Fibroblast of gingiva (primary cell): ENCODE measurements at places on chromosomes 12 and 14.

DNA sequence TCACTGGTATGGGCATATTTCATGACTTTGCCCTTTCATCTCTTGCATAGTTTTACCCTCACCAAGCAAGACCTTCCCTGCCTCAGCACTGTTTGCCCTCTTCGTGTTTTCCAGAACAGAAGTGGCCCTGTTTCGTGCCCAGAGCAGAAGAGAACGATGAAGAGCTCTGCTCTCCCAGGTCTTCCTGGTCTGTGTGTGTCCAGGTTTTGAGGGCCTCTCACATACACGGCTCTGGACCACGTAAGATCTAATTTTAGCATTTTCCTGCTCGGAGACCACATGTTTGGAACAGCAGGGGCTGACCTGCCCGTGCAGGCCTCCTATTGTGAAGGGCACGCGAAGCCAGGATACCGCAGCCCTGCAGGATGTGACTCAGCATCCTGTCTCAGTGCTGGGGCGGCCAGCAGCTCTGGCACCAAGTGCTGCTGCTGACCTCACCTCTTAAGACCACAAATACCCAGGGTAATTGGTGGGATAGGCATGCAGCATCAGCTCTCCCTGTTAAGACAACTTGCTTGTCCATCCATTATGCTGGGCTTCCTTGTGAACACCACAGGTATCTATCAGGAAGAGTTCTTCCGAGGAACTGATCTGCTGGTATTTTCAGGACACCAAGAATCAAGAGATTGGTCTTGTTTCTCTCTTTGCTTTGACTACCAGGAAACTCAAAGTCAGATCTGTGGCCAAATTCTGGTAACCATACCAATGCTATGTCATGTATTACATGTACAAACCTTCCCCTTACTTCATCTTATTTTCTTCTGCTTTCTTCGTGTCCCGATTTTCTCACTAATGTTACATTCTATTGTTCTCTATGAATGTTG lies 19.0 kb downstream of the SSH1 start:
- DNase-seq = peak; percentile 100

- no peak for DNase-seq
These were observed 17.7 kb downstream of the ERP27 start for GRCh38 chr12:14920475-14921126.

- no peak for DNase-seq
These were observed 89.4 kb downstream of the SUDS3 start for GRCh38 chr12:118465706-118466105.

GRCh38 chr14:69298131-69299071 lies 38.4 kb downstream of the GALNT16 start:
- no peak for DNase-seq

- peak; percentile 9 for DNase-seq
These were observed 138.2 kb downstream of the MON2 start for GRCh38 chr12:62604871-62605270.

- no peak for DNase-seq
These were observed 921 bp upstream of the CEP83 start for GRCh38 chr12:94460616-94460959.

DNA sequence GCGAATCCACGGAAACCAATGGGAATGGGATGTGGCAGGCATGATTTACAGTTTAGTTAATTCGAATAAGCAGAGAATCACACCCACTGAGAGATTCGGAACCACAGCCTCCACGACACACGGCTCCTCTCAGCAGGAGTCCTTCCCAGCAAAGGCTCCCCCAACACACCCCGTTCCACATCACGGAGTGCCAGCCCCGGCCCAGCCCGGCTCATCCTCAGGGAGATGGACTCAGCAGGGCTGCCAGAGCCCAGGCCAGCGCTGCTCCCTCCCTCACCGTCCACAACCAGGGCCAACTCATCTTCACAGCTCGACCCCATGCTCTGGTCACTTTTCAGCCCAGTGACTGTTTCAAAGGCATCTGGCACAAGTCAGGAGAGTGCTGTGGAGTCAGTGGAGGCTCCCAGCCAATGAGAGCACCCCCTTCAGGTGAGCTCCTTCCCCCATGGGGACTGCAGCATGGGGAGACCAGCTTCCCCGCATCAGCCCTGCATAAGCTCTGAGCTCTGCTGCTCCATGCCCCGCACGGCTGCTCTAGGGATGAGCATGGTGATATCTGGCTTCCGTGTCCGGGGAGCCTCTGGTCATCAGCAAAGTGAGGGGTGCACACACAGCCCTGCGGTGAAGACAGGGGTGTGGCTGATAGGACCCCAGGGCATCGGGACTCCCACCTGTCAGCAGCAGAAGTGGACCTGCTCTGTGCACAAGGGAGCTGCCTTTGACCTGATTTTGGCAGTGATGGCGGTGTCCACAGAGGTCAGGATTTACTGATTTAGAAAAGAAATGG lies 238.8 kb upstream of the SFSWAP start:
- no peak for DNase-seq

- DNase-seq = no peak
These were observed 114.7 kb downstream of the NTF3 start for GRCh38 chr12:5546616-5547015.

DNA sequence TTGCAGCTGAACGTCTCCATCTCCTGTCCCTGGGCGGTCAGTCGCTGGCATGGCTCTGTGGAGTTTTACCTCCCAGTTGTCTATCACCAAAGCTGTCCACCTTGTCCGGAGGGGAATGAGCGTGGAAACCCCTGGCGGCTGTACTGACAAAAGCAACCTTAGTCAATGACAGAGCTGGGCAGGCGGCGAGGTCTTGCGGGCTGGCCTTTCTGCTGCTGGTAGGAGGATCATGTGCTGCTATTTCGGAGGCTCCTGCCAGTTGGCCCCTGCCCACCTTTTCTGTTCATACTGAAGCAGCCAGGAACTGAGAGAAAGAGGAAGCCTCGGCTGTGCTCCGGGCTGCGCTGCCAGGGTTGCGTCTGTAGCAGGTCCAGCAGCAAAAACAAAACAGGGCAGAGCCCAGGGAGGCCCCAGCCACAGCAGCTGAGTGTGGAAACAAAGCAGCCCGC lies 57.7 kb downstream of the HMGA2 start:
- DNase-seq = peak; percentile 98

DNA sequence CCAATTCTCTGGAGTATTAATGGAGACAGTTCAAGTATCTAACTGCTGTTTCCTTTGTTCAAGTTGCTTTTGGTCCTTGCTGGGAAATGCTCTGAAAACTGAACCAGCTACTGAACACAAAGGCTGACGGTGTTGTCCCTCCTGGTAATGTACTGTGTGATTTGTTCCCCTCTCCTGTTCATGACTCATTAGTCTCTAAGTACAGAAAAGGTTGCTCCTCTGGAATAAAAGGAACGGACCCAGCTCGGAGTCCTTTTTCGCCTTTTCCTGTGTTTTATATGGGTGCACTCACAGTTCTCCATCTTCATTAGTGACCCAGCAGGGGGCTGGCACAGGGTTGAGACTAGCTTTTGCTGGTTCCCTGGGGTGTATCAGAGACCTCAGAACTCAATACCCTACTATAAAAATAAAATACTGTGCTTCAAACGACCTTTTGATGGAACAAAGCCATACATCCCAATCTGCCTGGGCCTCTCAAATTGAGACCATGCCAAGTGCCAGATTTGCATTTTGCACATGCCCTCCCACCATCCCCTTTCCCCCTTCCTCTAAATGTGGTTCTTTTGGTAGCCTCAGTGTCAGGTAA lies 269.7 kb downstream of the RAD51B start:
- no peak for DNase-seq

- DNase-seq = no peak
These were observed 84.1 kb upstream of the MON2 start for GRCh38 chr12:62382526-62382925.

- DNase-seq = no peak
These were observed 13.5 kb downstream of the ISCA2 start for GRCh38 chr14:74507085-74507484.

DNA sequence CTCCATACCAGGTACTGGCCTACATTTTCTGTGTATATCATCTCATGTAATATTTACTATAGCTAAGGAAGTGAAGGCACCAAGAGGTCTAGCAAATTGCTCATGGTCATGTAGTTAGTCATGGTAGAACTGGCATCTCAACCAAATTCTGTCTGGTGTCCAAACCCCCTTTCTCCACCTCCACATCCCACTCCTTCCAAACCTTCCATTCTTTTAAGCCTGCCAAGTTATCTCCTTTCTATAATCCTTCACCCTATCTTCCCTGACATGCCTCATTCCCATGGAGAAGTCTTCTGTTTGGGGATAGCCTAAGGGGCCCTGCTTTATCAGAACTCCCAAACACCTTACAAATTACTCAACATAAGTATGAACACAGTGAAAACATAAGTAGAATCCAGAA lies 196.2 kb upstream of the HMGA2 start:
- no peak for DNase-seq

DNA sequence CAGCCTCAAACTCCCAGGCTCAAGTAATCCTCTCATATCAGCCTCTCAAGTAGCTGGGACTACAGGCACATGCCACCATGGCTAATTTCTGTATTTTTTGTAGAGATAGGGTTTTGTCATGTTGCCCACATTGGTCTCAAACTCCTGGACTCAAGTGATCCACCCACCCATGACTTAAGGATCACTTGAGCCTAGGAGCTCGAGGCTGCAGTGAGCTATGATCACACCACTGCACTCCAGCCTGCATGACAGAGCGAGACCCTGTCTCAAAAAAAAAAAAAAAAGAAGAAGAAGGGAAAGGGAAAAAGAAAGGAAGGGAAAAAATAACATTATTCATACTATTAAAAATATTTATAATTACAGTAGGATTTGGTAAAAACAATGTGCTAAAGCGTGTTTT lies 19.2 kb downstream of the EPS8 start:
- DNase-seq = no peak

DNA sequence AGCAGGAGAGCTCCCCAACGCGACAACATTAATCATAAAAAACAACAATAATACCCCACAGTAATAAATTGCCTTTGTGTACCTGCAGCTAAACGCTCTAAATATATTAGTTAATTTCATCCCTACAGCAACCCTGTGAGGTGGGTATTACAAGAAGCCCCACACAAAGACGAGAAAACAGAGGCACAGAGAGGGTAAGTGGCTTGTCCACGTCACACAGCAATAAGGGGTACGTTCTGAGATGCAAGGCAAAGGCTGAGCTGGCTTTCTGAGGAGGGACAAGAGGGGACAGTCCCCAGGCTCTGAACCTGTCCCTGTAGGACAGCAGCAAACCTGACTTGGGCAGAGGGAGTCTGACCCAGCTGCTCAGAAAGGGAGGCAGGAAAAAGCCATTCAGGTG lies 78.2 kb downstream of the NCOR2 start:
- no peak for DNase-seq

DNA sequence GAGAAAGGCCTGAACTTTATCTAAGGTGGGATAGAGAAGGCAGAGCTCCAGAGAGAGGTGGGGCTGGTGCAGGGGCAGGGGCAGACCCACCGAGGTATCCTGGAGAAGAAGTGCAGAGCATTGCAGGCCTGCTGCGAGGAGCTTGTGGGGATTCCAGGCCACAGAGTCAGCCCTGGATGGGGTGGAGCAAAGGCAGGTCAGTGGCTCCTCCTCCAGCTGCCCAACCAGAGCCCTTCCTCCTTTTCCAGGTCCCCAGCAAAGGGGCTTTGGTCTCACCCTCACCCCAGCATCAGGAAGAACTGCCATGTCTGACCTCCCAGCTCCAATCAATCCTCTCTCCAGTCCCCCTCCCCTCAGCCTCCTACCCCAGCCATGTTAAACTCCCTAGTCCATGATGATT lies 19.8 kb upstream of the ZNF740 start:
- no peak for DNase-seq

DNA sequence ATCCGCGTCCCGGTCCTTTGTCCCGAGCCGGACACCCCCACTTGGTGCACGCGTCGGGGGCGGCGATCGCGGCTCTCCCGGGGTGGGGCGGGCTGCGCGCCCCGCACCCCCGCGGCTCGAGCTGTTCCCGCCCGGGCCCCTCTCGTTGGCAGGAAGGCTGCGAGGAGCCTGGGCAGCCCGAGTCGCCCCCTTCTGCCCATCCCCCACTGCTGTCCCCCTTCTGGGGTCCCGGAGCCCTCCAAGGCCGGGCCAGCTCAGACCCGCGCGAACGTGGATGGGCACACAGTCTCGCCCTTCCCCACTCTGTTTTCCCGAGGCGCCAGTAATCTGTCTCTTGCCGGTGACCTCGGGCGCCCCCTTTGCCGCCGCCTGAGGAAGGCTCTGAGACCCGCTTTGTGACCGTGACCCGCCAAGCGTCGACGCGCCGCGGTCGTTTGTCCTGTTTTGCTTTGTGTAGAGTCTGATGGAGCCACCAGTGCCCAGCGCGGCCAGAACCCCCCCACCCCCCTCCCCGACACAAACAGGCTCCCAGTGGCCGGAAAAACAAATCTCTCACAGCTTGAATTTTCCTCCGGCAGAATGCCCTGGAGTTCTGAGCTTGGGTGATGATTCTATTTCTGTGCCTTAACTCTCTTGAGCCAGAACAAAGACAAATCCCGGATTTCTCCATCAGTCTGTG lies 610 bp downstream of the C14orf132 start:
- no peak for DNase-seq

DNA sequence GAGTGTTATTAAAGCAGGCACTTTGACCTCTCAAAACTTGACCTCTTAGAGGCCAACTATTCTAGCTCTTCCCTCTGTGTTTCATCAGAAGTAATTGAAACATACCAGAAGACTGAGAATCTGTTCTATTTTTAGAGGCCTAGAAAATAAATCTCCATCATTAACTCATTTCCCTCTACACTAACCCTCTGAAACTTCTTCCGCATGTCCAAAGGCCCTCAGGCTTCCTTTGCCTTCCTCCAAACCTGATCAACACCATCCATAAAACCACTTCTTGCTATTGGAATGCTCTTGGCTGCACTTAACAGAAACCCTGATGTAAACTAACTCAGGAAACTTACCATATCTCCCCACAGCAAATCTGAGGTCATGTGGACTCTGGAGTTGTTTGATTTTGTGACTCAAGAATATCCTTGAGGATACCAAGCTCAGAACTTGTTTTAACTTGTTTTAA lies 196.4 kb downstream of the RPAP3 start:
- DNase-seq = no peak

DNA sequence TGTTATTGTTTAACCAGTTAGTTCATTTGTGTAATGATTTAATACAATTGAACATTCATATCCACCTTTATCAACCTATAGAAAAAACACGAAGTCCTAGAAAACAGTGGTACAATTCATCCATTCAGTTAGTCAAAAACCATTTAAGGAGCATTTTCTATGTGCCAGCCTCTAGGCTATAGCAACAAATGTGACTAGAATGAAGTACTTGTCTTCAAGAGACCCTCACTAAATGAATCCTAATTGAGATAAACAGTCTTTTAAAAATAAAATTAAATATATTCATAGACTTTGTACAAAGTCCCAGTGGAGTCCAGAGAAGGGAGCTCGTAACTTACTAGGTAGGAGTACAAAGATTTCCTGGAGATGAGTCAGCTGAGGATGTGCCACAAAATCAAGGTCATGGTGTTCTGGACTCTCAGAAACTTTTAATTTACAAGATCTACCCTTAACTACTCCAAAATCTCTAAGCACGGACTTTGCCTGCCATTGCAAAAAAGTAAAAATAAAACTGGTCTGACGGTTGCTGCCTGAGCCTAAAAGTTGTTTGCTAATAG lies 430.7 kb upstream of the DCN start:
- DNase-seq = no peak

- DNase-seq = no peak
These were observed 124.8 kb upstream of the PTPRB start for GRCh38 chr12:70762000-70762399.
